Brain microvascular endothelial cell (primary cell): ENCODE measurements at places on chromosomes 4 and X.
A peak's percentile ranks its signal among the peaks of the same experiment; 100 is the strongest.

GRCh38 chr4:151031831-151032605 is 16.9 kb upstream of the LRBA start:
- DNase-seq, result peak; percentile 41

DNA sequence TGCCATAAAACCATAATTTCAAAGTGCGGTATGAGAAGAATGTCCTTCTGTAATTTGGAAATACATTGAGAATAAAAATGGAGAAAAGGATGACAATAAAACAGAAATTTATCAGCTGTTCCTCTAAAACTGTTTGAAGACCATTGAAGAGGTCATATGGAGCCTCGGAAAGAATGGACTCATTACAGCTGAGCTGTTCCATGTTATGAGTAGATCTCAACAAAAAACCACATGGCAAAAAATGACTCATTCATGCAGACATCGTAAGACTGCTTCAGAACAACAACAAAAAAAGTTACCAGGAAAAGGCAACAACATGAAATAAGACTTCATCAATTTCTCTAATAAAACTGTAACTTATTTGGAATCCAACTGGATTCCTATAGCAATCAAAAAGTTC is 39.7 kb downstream of the AKAP4 start:
- DNase-seq, result no peak

GRCh38 chrX:126394681-126395080 is 157.9 kb downstream of the DCAF12L1 start:
- no peak for DNase-seq

DNA sequence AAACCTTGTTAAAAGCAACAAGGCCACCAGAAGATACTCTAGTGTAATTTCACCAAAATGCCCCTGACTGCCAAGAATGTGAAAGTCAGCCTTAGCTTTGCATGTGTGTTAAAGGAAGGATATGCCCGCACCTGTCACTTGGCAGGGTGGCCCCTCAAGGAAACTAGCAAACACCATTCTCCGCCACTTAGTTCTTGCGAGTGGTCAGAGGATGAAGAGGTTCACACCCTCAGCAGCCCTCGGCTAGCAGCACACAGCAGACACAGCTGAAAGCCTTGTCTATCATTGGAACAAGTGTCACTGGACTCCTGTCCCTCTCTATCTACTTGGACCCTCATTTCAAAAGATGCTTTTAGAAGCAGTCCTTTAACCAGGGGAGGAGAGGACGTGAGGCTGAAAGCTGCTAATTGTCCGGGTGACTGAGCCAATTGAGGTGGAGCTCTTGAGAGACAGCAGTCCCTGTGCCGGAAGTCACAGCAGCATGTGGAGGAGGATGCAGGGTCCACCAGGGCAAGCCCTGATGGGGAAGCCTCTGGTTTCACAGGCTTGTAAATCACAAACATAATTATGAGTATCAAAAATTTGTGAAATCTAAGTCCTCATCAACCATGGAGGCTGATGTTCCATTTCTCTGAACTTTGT is 18.0 kb downstream of the HHIP start:
- no peak for DNase-seq

DNA sequence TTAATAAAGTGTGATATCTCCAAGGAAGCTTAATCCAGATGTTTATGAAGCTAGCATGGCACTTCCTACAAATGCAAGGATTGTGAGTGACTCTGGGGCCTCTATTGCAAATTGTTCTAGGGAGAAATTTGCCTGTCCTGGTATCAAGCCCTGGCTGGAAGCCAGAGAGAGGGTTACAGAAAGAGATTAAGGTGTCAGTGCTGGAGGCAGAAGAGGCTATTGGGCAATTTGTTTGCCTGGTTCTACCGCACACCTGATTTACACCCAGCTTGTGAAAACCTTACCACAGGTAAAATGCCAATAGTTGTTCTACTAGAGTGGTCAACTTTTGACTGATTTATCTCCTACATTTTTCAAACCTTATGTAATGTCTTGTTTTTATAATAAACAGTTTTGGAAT is 186.7 kb upstream of the FAT1 start:
- DNase-seq, result no peak

GRCh38 chrX:13103914-13104274 is 59.5 kb upstream of the FAM9C start:
- no peak for DNase-seq

GRCh38 chr4:86944964-86945781 is 10.4 kb downstream of the AFF1 start:
- no peak for DNase-seq

- DNase-seq, result no peak
Measured at GRCh38 chrX:148905400-148905799, 405.0 kb downstream of the AFF2 start.

DNA sequence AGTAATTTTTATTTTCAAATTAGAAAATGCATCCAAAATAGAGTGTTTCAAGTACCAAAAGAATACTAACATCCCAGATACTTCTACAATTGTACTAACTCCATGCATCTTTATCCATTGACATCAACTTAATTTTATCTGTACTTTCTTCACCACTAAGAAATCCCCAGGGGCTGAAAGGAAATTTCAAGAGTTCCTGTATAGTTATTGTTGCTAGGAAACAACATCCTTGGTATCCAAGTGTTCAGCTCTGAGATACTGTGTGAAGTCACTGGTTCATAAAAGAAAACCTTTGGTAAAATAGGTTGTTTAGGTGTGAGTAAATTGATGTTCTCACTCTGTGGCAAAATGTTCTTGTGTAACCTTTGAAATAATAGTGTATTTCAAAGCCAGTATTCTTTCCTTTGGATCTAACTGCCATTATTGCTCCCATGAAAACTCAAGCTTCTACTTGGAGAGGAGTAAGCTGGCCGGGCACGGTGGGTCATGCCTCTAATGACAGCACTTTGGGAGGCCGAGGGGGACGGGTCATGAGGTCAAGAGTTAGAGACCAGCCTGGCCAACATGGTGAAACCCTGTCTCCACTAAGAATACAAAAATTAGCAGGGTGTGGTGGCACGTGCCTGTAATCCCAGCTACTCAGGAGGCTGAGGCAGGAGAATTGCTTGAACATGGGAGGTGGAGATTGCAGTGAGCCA is 72.9 kb downstream of the COMMD8 start:
- peak; percentile 35 for DNase-seq

DNA sequence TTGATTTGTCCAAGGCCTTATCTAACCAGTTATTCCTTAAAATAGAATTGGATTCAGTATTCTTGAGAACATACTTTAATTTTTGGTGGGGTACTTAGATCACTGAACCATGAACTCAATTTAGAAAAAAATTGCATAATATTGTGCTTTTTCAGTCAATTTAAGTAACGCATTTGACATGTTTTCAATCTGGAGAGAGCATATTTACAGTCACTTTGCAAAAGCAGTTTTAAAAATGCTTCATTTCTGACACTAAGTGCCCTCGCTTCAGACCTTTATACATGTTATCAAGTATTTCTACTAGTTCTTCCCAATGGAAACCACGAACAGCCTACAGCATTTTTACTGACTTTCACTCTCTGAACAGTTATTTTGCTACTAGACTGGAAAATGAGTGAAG is 257.1 kb upstream of the NDST4 start:
- DNase-seq, result no peak

GRCh38 chr4:120722655-120723054 is 199.9 kb downstream of the PRDM5 start:
- DNase-seq, result no peak

DNA sequence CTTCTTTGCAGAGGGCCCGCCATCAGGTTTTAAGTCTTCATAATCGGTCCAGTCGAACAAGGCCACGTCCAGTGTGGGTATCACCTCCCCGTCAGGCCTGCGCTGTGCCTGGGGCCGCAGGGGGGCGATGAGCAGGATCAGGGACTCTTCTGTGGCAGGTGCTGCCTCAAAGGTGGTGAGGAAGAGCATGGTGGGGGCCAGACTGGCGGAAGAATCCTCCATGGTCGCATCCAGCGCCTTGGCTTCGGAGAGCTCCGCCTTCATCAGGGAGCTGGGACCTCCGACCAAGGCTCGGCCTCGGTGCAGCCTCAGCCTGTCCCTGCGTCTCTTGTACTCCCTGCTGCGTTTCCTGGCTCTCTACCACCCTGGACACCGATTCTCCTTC is 17.5 kb downstream of the FAM9A start:
- no peak for DNase-seq

GRCh38 chr4:99815597-99816011 is 1.0 kb upstream of the DAPP1 start:
- peak; percentile 40 for DNase-seq

DNA sequence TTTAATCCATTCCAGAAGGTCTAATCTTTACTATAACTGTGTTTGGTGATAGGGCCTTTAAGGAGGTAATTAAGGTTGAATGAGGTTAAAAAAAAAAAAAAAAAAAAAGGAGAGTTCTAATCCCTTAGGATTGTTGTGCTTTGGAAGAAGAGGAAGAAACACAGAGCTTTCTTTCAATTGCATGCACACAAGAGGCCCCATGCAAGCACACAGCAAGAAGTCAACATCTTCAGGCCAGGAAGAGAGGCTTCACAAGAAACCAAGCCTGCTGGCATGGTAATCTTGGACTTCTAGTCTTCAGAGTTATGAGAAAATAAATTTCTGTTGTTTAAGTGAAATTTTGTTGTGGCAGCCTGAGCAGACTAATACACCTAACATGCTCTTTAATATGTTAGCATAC is 118.6 kb downstream of the NAA11 start:
- no peak for DNase-seq

DNA sequence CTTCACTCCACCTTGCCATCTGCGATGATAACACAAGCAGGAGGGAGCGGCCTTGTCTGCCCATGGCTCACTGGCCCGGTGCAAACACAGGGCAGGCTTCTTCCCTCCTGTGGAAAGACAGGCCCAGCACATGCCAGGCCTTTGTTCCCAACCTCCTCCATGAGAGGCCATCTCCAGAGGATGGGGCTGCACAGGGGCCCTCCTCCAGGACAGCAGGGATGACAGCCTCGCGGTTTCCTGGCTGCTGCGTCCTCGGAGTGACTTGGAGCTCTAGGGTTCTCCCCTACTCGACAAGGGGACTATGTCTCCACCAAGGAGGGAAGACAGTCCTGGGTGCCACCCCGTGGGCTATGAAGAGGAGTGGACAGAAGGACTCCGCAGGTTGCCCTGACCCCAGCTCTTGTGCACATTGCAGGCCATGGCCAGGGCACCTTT is 21.8 kb downstream of the RNF212 start:
- DNase-seq, result no peak

DNA sequence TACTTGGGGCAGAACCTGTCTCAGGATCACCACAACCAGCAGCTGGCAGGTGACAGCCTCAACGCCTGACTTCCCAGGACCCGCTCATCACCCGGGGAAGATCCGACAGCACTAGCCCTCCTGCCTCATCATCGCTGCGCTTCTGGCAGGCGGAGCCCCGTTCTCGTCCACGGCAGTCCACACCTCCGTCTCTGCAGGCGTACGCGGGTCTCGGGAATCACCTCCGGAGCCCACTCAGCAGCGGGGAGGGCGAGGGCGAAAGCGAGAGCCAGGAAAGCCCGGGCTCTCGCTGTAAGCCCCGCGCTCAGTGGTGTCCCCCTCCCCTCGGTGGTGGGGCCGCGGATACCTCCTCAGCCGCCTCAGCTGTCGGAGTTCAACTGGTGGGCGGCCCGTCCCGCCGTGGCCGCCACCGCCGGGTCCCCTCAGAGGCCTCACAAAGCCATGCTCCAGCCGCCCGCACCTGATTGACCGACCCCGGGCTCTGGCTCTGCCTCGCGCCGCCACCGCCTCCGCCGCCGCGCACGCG is 518 bp upstream of the CNKSR2 start:
- no peak for DNase-seq

GRCh38 chr4:92305148-92305877 is 1.5 kb downstream of the GRID2 start:
- DNase-seq, result peak; percentile 39

DNA sequence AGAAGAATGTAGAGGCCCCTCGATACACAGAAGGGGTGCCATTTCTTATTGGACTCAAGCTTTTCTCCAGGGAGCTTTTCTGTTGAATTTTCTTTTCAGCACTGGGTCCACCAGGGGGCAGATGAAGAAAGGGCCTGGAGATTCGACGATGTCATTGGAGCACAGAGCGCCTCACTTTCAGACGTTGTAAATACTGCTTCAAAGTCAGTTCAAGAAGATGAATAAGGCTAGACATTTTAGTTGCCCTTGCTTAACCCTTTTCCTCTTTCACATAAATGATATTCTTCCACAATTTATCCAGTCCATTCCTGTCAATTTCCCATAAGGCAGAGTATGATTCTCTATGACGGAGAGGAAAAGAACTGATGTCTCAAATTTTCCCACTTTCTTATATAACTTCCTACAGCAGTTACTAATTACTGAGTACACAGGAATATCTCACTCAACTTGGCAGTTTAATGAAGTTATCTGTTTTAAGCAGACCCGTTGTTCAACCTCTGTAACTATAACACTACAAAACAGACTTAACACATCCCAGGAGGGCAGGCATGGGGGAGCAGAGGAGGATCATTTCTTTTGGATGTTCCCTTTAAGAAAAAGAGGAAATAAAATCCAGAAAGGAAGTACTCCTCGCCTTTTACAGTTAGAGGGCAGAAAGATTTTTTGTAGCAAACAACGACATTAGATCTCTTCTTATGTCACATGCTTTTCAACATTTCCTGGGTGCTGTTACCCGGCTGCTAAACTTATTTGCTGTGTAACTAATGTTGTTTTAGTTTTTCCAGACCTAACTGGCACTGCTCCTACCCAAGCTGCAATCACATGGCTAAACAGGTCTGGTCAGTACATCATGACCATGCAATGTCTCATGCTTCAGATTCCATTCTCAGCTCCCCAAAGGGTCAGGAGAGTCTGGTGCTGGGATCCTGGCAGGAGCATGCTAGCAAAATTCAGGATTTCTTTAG is 12.2 kb upstream of the CENPU start:
- peak; percentile 75 for DNase-seq

DNA sequence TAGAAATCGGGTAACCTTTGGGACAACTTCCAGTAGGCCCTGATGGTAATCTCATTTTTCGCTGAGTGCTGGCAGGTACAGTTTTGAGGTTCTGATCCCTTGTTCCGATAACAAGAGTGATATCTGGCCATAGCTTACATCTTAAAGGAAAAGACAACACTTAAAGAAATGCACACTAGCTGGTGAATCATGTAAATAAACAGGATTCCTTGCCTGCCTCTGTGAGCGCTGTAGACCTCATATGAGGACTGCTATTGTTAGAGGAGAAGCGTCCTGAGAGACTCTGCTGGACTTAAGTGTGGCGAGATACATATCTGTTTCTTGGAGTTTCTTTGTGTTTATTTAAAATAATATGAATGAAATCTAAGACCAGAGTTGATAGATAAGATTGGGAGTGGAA is 149.3 kb upstream of the SLC4A4 start:
- DNase-seq, result peak; percentile 74
